MV-4-11 (cell line): ENCODE measurements at places on chromosomes 12 and 14.

GRCh38 chr14:75896341-75896740, 85.5 kb downstream of the TGFB3 start:
- no peak for DNase-seq

- no peak for DNase-seq
These were observed 45.9 kb upstream of the CNOT2 start for GRCh38 chr12:70197345-70197744.

DNA sequence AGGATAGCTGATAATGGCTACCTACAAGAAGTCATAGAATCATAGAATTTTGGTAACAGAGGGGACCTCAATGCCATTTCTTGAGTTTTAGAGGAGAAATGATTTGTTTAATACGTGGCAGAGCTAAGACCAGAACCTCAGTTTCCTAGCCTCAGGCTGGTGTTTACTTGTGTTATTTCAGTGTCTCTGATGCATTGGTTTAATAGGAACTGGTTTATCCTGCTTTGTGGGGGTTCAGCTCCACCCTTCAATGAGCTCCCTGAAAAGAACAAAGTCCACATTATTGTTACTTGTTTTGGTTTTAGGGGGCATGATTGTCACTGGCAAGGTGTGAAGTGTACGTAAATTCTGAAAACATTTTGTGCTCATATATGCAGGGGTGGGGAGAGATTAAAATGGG, 55.4 kb downstream of the AKAP6 start:
- DNase-seq: no peak

DNA sequence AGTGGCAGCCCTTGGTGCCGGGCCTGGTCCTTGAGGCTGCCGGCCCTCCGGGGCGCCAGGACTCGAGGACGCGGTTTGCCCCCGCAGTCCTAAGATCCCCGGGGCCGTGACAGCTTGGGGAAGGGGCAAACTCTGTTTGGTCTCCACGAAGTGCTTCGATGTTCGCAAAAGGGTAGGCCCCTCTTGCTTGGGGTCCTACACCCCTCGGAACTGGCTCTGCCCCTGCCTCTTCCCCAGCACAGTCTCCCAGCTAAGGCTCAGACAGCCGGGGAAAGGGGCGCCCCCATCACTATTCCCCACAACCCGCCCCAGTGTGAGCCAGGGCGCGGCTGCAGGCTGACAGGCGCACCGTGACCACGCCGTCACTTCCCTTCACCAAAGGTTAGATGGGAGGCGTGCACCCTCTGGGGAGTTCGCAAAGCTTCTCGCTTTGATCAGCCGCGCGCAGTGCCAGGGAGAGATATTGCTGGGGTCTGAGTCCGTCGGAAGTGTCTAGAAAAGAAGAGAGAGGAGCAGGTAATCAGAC, 7.2 kb upstream of the OTX2 start:
- no peak for DNase-seq

DNA sequence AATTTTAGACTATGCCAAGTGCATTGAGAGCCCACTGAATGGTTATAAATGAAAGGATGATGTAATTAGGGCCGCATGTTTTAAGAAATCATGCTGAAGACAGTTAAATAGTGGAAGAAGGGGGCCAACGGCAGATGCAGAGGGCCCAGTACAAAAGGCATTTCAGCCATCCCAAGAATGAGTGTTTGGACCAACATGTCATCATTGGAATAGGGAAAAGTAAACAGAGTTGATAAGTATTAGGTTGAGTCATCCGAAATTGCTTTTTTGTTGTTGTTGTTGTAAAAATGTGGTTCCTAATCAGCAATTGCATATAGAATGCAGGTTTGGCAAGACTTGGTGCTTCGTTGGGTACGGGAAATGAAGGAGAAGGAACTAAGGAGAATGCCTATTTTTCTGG, 29.5 kb downstream of the BMP4 start:
- no peak for DNase-seq
